ENCODE measurements at places on chromosomes 11 and 22.

DNA sequence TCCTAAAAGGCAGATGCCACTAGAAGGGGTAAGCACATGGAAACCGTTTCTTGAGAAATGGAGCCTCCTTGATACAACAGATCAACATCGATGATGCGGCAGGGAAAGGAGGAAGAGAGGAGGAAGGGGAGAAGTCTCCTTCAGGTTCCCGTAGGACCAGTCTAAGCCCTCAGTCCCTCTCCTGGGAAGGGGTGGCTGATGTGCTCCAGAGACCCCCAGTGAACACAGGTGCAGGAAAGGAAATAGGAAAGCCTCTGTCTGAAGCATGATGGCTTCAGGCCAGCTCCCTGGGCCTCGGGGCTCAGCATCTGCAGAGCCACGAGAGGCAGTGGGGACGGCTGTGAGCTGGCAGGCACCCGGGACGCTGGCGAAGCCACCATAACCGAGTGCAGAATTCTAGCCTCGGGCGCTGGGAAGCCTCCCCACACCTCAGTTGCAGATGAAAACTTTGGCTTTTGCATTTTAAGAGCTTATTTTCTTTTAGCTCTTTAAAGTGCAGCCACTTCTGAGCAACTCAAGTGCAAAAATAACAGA, 1.8 kb downstream of the SPATA19 start:
- DNase-seq: no peak

- DNase-seq: no peak
Observed at GRCh38 chr11:123195188-123196059, at the start of gene CLMP. CLMP (minus strand) TSS chr11:123195248; CDS start chr11:123194940, 308 bp downstream.

DNA sequence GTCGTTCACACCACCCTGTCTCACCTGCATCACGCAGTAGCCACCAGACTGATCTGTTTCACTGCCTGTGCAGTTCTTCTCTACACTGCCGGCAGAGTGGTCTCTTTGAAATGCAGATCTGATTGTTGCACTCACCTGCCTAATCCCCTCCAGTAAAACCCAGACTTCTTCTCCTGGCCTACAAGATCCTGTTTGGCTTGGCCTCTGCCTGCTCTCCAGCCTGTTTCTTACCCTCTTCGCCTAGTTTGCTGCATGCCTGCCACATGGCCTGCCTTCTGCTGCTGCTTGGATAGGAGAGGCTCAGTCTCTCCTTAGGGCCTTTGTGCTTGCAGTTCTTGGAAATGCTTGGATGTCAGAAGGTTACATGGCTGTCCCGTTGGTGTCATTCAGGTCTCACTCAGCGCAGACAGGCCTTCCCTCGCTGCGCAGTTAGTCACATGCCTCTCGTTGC, 42.0 kb downstream of the PACS1 start:
- no peak for DNase-seq

GRCh38 chr22:35742342-35743100, 24.8 kb downstream of the APOL5 start:
- DNase-seq: no peak

DNA sequence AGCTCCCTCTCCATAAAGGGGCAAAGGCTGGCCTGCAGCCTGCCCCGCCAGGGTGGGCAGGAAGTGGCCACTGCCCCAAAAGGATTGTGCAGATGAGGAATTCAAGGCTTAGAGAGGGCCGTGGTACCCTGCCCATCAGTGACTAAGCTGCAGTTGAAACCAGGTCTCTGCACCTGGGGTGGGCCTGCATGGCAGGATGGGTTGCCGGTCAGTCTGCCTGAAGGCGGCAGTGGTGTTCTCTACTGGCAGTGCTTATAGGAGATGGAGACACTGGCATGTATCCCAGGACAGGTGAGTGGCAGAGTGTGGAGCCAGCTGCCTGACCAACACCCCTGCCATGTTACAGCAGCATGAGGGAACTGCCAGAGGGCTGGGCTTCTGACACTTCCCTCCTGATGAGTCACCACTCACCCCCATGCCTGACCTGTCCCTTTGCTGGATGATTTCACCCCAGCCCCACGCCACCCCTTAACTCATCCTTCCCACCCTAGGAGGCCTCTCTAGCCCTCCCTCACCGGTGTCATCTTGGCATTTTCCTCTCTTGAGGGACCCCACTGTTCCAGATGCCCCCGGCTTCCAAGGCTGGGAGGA, 70.2 kb upstream of the LMO1 start:
- no peak for DNase-seq

GRCh38 chr11:135033540-135033939, 621.5 kb upstream of the B3GAT1 start:
- no peak for DNase-seq

- no peak for DNase-seq
Observed at GRCh38 chr22:27892811-27893210, 26.2 kb downstream of the PITPNB start.

DNA sequence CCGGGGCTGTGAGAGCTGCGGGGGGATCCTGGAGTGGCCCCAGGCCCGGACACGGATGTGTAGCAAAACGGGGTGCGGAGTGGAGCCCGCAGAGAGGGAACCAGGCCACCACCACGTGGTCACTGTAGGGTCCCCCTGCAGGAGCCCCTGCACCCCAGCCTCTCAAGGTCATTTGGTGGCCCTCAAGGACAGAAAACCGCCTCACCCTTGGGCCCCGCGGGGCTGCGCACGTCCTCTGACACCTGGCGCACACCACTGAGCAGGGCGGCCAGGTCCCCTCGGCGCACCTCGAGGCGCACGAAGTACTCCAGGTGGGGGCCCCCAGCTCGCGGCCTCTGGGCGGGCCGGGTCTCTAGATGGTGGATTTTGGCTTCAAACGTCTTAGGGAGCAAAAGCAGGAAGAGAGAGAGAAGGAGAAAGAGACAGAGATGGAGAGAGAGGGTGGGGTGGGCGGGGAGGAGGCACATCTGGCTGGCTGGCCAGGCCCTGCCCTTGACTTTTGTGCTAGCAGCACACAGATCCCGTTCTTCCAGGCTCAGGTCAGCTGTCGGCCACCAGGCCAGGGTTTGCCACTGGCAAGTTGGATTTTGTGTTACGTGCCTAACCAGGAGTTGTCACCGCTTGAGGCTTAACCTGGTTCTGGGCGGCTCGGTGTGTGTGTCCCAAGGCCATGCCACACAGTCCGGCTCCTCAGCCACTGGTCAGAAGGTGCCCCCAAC, 3.2 kb downstream of the TH start:
- DNase-seq: no peak

Measured in T-helper 2 cell (primary cell).